ENCODE measurements at places on chromosomes 16 and 17.

GRCh38 chr16:49458656-49459445 is 85.2 kb downstream of the C16orf78 start:
- no peak for DNase-seq

DNA sequence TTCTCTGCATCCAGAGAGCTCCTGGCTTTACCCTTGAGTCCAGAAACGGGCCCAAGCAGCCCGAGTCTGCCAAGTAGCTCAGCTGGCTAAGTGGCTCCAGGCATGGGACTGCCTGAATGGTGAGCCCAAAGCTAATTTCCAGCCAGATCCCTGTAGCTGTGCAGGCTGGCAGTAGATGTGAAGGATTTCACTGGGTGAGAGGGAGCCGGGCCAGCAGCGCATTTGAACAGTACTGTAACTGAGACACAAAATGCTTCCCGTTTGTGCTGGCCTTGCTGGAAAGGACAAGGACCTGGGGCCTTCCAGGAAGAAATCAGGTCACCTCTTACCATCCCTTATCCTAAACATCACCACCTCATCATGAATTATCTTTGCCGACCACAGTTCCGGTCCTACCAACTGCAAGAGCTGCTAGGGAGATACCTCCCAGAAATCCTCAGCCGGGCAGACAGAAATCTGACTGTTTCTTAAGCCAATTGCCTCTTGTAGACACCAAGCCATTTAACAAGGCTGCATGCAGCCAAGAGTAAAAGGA is 3.7 kb downstream of the TIMP2 start:
- no peak for DNase-seq

- no peak for DNase-seq
Measured at GRCh38 chr17:81479175-81480071, 33.2 kb downstream of the ACTG1 start.

DNA sequence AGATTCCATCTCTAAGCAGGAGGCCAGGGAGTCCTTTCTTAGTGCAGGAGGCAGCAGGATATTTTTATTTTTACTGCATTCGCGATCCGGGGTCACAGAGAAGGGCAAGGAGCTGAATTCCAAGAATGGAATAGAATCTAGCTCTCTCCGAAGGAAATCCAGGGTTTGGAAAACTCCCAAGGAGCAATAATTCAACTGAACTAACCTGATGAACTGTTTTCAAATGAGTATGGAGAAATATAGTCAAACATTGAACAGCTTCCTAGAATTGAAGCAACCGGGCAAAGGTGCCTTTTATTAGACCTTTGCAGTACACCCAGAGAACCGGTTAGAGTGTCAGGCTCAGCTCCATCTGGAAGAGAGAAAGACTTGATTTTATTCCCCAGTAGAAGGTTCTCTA is 120.7 kb upstream of the MAF start:
- DNase-seq, result no peak

- DNase-seq, result no peak
Measured at GRCh38 chr16:79993629-79994209, 393.2 kb upstream of the MAF start.

DNA sequence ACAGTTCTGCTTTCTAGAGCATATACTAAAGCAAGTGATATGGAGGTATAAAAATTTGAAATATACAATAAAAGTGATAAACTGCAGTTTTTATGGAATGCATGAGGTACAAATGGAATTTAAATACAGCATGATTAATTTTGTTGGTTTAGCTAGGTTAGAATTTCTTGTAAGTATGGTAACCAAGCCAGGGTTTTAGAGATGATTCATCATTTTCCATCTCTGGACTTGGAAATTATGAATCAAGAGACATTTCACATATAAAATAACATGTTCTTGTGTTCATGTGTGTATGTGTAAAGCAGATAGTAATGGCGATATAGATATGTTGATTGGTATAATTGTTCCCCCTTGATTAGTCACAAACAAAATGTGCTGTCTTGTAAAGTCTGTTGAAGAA is 1219.8 kb downstream of the CDH8 start:
- DNase-seq, result no peak

GRCh38 chr16:80691111-80691741 is 113.2 kb downstream of the CDYL2 start:
- DNase-seq, result no peak

GRCh38 chr17:37833237-37833859 is 88.5 kb upstream of the HNF1B start:
- DNase-seq, result no peak

- DNase-seq, result no peak
Measured at GRCh38 chr17:73803964-73804435, 159.8 kb upstream of the SDK2 start.

DNA sequence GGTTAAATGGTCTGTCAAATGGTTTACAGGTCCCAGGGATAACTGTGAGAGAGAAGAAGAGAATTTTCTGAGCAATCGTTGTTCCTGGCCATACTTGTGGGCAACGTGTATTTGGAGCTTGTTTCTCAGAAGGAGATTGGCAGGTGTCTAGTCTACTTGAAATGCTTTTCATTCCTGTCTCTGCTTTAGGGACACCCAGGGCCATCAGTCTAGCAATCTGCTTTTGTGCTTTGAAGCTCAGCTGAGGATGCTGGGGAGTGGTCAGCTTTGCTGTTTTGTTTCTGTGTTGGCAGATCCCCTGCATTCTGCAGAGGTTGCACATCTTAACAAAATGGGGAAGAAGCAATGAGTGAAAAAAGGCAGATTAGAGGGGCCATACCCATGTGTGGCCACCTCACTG is 193.7 kb downstream of the SHISA9 start:
- no peak for DNase-seq

- no peak for DNase-seq
Measured at GRCh38 chr16:80288616-80289015, 252.2 kb upstream of the DYNLRB2 start.

DNA sequence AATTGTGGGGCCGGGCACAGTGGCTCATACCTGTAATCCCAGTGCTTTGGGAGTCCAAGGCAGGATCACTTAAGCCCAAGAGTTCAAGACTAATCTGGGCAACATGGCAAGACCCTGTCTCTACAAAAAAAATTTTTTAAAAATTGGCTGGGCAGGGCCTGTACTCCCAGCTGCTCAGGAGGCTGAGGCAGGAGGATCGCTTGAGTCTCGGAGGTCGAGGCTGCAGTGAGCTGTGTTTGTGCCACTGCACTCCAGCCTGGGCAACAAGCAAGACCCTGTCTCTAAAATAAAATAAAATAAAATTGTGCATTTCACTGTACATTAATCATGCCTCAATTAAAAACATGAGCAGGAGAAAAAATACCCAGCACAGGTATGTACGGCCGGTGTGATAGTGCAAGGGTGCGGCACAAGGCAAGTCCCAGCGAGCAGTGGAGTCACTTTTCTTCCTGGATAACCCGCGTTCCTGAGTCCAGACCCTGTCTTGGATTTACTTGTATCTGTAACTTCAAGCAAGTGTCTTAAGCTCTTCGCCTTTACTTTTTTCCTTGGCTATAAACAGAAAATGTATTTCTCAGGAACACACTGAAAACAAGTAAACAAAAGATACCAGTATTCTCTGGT is 11.4 kb downstream of the ZDHHC7 start:
- no peak for DNase-seq

GRCh38 chr17:52827526-52827925 is 669.0 kb upstream of the CA10 start:
- no peak for DNase-seq

DNA sequence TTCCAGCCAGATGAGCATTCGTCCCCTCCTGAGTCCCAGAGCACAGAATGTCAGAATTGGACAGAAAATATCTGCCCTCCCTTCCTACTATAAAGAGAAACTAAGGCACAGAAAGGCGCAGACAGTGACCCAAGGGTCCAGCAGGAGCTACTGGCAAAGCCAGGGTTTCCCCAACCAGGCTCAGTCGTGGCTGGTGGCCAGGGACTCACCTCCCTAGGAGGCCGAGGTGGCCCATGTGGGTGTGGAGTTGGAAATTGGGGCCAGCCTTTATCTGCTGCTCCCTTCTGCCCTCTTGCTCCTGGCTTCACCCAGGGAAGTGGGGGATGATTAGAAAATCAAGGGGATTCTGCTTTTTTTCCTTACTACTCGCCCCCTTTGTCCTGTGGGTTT is 1.1 kb downstream of the DRC7 start:
- no peak for DNase-seq

DNA sequence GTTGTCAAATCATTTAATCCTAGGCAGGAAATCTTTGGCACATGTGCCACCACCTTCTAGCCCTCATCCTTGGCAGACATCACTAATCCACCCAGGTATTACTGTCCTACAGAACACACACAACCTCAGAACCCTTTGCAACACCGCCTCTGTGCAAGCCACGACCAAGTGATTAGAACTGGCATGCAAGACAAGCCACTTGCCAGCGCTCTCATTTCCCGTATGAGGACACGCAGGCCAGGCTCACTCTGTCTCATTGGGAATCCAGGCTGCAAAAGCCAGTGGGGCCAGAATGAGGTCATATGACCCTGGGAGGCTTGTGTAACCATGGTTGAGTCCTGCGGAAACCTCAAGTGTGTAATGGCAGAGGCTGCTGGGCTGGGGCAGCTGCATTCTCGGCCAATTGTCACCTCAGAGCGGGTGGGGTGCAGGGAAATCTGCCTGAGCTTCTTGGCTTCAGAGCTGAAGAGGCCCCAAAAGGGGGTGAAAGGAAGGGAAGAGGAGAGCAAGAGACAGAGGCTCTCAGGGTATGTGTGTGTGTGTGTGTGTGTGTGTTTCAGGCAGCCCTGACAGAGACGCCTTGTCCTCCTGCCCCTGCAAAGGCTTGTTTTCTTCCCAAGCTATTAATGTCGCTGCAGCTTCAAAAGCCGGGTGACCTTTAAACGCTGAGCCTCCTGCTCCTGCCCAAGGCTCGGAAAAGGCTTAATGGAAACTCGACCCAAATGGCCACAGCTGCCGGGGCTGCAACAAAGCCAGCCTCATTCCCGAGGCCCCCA is 43.2 kb upstream of the MRPS23 start:
- DNase-seq, result peak; percentile 97

DNA sequence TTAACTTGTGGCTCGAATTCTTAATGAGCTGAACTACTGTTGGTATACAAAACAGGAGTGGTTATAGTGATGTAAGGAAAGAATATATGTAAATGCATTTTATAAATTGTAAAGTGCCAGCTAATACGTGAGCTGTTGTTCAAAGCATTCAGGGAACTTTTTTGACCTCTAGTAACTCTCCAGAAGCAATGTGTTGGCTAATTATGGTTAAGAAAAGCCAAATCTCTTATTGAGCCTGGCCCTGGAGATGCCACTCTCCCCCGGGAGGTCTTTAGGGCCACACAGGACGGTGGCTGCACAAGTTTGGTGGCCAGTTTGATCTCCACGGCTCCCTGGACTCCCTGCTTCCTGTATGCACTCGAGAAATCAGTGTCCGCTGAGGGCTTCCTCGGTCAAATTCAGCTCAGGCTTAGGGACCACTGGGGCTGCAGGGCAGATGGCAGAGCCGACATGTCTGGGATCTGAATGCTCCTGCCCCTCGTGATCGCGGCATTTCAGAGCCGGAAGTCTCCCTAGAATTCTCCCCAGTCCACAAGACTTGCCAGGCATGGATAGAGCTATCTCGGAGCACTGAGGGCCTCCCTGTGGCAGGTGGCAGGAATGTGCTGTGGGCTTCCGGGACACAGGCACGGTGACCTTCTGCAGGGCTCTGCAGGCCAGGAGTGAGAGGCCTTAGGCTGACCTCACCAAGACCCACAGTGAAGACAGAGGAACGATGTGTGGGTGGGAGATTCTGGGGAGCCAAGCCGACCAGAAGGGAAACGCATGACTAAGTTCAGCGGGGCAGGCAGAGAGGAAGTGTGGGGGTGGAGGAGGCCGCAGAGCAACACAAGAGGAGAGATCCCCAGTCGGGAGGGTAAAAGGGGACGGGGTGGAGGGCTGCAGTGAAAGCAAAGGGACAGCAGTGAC is 18.6 kb upstream of the PITPNM3 start:
- DNase-seq, result no peak

- DNase-seq, result no peak
Measured at GRCh38 chr16:12458591-12459358, 344.9 kb downstream of the CPPED1 start.

DNA sequence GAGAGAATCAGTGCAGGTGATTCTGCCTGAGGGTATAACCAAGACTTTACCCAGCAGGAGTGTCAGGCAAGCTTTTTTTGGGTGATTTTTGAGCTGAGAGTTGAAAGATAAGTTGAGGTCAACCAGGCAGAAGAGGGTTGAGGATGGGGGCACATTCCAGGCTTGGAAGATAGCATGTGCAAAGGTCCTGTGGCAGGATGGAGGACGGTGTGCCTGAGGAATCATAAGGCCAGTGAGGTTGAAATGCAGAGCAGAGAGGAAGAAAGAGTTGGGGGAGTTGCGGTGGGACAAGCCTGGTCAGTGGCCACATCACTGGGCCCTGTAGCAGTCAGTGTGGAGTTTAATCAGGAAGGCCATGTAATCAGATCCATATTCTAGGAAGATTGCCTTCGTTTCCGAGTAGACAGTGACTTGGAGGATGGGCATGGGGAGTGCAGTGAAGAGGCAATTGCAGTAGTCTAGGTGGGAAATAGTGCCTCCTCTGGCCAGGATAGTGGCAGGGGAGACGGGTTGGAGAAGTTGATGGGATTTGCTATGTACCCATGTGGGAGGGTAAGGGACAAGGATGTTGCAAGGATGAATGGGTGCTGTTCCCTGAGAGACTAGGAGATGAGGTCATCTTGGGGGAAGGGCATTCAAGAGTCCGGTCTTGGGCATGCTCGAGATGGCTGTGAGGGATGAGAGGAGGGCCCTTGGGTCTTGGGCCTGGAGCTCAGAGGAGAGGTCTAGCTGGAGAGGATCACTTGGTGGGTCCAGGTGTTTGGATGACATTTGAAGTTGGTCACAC is 3.9 kb downstream of the PLEKHG4 start:
- no peak for DNase-seq

GRCh38 chr17:19482576-19482975 is 51.1 kb upstream of the SLC47A1 start:
- DNase-seq, result no peak

DNA sequence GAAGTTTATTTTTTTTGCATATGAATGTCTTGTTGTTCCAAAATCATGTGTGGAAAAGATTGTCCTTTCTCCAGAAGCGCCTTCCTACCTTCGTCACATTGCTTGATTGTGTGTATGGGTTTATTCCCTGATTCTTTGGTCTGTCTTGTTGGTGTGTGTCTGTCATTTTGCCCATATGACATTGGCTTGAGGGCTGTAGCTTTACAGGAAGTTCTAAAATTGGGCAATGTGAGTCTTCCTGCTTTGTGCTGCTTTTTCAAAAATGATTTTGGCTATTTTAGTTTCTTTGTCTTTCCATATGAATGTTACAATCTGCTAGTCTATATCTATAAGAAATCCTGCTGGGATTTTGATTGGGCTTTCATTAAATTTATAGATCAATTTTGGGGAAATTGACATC is 217.2 kb downstream of the SNX29 start:
- no peak for DNase-seq

DNA sequence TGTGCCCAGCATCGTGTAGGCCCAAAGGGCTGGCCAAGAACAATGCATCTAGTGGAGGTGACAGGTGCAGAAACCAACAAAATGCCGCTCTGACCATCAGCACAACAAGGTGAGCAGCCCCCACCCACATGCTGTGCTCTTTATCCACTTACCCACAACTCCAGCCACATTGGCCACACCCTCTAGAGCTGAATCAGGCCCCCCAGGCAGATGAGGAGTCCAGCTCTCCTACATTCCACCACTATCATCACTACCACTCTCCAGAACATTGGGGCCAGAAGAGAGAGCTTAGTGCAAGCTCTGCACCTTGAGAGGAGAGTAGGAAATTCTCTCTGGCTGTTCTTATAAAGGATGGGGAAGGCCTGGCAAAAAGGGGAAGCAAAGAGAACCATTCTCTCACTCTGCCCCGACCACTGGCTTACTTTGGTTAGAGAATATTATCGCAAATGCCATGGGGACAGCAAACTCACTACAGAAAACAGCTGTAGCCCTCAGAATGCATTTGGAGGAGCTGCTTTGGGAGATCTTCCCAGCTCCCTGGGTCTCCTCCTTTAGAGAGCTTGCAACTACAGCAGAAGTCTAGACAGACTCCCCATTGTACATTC is 75.0 kb downstream of the TMEM132E start:
- DNase-seq, result no peak

Measured in AG09319 (cell line).